ENCODE measurements at places on chromosomes 1 and 21.

DNA sequence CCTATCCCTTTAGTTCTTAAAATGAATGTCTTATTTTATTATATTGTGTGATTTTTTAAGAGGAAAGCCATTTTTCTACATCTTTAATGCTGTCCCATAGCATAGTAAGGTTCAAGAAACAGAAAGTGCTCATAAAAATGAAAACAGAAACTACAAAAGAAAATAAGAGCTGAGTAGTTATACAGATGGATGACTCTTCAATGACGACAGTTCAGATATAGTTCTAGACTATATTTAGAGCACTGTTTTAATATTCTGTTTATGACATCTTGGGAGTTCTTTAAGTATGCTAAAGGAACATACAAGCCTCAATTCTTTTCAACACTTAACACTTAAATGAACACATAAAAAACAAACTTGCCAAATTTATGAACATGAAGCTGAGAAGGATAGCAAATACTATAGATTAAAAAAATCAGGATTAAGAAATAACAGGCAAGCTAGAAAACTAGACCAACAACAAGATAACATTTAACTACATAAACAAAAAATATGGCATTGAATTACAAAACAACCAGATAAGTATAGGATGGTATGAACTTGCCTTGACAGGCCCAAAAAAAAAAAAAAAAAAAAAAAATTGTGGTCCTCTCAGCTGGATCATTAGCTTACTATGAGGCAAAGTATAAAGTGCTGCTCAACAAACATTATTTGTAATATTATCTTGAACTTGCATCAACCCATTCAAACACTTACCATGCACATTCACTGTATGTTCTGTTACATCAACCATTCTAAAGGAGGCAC, 87.9 kb downstream of the ZZZ3 start:
- DNase-seq = no peak

DNA sequence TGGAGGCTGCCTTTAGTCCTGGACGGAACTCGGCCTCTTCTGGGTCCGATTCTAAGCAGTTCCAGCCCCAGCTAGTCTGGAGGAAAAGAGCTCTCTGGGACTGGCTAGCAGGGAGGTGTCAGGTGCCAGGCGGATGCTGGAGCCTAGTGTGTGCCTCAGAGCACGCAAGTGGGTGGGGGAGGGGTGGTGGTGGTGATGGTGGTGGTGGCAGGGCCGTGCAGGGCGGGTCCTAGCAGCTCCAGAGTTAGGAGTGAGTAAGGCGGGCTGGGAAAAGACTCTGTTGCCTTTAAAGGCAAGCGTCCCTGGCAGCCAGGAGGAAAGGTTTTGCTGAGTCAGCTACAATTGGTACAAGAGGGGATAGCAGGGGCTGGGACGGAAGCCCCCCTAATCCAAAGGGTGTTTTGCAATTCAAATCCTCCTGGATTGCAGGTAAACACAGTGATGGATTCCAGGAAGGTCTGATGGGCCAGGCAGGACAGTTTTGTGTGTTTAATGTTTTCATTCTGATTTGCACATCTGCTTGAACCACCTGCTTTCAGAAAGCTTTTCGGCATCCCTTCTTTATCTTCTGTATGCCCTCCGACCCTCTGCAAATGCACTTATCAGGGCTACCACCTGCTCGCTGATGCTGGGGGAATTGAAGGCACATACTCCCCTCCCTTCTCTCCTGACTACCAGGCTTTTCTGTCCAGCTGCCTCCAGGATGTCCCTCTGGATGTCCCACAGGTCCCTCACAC, 4.1 kb upstream of the SLC2A1 start:
- no peak for DNase-seq

DNA sequence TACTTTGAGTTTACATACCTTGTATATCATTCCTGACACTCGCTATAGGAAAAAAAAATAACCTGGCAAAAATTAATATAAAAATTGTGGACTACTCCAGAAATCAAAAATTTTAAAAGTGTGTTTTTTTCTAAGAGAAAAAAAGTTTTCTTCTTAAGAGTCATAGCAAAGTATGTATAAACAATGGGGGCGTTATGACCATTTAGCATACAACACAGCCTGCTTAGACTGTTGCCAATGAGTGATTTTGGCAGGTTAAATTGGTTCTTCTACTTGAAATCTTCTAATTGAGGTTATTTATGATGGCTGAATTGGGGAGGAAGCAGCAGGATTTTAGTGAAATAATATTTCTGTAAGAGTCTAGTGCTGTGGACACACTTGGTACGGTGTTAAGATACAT, 130.5 kb upstream of the USH2A start:
- no peak for DNase-seq

GRCh38 chr21:45974073-45975019, 7.2 kb upstream of the COL6A1 start:
- no peak for DNase-seq

GRCh38 chr21:34771512-34772028, 102.8 kb downstream of the CLIC6 start:
- no peak for DNase-seq

DNA sequence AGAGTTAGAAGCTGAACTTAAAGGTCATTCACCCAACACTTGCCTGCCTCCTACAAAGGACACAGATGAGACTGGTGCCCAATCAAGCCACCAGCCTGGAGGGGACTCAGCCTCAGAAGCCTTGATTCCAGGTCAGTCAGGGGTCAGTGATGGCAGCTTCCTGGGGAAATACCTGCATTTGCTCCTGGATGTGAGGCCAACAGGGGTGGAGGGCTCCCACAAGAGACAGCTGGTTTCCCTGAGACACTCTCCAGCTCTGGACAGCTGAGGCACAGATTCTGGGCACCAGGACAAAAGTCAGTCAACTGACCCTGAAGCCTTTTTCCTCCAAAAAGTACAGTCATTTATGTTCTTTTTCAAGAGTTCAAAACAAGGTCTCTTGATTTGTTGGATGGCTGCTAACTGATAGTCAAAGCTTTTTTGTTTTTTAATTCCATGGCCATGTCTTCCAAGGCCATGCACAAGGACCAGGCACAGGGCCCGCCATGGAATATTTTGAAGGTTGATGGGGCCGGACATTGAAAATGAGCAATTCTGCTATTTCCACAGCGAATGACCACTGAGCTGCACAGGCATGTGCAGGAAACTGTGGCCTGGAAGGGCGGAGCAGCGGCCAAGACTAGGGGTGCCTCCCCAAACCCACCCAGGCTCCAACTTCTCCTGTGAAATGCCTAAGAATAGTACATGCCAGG, 1.8 kb downstream of the C2CD2 start:
- DNase-seq = no peak

DNA sequence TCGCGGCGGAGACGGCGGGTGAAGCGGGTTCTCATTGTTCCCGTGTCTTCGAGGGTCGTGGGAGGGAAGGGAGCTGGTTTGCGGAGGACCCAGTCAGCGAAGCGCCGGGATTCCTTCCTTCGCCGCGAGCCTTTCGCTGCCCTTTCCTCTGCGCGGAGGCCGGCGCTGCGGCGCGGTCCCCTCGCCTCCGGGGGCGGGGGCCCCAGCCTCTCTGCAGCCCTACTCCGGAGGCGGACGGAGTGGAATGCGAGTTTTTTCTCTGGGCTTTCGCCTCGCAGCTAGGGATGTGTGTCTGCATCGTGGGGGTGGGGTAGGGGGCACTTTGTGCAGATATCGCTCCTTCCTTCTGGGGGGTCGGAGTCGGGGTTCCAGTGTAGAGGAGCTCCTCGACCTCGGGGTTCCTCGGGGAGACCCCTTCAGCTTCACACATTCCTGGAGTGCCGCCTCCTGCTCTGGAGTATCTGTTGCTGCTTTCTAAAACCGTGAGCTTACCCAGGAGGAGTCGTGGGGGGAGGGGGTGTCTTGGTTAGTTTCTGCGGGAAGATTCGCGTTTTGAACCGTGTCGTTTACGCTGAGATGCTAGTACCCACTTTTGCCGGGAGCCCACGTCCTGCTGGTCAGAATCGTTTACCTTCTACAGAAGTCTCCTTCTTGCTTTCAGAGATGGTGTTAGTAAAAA, 595 bp downstream of the RNF2 start:
- peak; percentile 37 for DNase-seq

GRCh38 chr1:198443365-198444233, 96.9 kb downstream of the ATP6V1G3 start:
- DNase-seq = no peak

GRCh38 chr1:169053196-169053595, 53.3 kb upstream of the ATP1B1 start:
- no peak for DNase-seq

GRCh38 chr1:247111259-247111699, 7.1 kb upstream of the ZNF669 start:
- DNase-seq = no peak

- no peak for DNase-seq
These were observed 843 bp downstream of the DIP2A start for GRCh38 chr21:46459356-46460112.

- peak; percentile 62 for DNase-seq
These were observed 19.8 kb upstream of the SARS1 start for GRCh38 chr1:109193653-109194590.

GRCh38 chr1:151145304-151146071, 943 bp downstream of the SEMA6C start:
- DNase-seq = no peak

GRCh38 chr1:102821707-102822106, 286.6 kb downstream of the COL11A1 start:
- no peak for DNase-seq

GRCh38 chr1:215793180-215793579, 226.1 kb downstream of the KCTD3 start:
- DNase-seq = no peak

GRCh38 chr21:45391743-45392572, 13.0 kb upstream of the COL18A1 start:
- DNase-seq = no peak

- no peak for DNase-seq
These were observed 53.4 kb downstream of the ZBTB18 start for GRCh38 chr1:244104309-244105060.

DNA sequence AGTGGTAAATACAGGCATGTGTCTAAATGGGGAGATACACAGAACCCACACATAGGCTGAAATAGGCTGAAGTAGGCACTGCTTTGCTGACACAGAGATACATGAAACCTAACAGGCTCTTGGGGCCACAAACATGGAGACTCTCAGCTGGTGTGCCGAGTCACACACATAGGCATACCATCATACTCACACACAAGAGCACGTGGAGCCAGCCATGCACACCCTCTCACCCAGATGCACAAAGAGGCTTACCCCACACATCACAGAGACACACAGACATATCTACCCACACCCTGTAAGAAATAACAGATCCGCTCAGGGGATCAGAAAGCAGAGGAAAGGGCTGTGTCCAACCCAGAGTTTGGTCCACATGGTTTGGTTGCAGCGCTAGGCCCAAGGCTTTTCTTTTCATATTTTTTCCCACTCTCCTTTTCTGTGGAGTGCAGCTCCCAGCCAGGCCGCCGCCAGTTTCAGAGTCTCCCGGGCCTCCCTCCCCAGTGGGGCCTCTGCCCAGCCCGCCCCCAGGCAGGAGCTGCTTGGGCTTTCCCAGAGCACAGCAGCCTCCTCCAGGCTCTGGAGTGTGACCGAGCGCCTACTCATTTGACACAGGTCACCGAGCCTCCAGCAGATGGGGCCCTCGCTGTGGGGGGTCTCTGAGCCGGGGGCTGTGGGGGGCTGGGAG, 3.9 kb upstream of the POU3F1 start:
- DNase-seq = no peak

DNA sequence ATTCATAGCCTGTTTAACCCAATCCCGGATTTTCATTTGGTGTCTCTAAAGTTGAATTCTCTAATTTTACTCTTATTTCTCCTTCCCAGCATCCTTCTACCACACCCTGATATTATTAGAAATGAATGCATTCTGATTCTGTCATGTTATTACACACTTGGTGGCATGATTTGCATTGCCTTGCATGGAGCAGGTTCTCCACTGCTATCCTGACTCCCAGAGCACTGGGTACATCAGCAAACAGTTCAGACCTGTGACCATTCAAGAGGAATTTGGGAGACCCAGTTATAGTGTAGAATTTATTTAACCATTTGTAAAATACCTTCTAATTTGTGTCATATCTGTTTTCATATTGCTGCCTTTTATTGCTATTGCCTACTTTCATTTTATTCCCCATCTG, 2.6 kb downstream of the LRRC8B start:
- no peak for DNase-seq

DNA sequence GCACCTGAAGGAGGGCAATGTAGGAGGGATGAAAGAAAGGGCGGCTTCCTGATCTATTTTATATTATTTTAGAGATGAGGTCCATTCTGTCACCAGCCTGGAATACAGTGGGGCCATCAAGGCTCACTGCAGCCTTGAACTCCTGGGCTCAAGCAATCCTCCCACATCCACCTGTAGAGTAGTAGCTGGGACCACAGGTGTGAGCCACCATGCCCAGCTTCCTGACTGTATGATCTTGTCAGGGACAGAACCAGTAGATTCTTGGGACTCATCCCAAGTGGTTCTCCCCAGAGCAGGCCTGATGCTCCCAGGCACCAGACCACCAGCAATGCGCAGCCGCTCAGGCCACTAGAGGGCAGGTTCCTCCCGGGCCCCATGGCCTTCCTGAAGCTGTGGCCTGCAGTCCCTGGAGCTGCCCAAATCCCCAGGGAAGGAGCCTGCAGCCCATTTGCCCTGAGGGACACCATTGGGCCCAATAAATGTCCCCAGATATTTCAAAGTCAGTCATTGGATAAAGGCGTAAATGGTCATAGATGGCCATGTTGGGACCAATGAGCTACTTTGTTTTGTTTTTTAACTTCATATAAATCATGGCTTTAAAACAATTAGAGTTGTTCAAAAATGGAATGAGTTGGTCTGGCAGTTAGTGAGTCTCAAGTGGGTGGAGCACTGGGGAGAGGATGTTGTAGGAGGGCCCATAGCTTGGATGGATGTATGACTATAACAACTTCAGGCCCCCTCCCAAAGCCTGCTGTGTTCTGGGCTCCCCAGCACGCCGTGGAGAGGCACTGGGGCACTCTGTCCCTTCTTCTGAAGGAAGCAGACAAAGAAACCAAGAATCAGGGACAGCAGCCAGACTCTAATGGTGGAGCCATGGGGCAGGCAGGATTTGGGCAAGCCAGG, 44.7 kb upstream of the GOLT1A start:
- peak; percentile 8 for DNase-seq

DNA sequence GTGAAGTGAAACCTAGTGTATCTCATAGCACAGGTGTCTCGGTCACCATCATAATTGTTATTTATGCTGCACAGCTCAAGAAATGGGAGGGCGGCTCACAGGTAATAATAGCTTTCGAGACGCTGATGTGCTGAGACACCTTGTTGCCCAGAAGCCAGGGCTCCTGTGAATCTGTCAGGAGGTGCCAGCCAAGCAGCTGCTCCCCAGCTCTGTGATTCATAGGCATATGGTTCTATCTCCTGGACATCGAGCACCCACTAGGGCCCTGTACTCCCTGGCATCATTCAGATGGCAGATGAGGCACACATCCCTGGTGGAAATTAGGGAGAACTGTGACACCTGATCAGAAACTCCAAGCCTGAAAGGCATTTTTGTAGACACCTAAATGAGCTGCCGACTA, 53.5 kb downstream of the SYT6 start:
- no peak for DNase-seq

DNA sequence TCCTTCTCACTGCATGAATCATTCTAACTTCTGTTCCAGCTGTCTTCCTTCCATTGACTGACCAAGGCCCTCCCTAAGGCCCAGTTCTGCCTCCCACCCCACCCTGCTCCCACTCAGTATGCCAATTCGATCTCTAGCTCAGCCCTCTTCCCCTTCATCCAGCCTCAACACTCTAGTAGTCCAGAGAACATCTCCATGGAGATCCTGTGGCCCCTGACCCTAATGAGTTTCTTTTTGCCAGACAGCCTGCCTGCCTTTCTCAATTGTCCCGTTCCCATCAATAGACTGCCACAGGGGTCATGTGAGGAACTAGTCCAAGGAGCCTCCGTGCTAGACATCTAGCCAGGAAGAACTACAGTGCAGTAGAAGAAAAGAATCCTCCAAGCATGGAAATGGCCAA, 26.4 kb downstream of the RRAGC start:
- no peak for DNase-seq

- DNase-seq = no peak
These were observed 103.8 kb downstream of the EPHB2 start for GRCh38 chr1:22814176-22815042.
